ENCODE measurements at places on chromosomes 2 and 18. TPM values are rescaled to one million over a fixed set of nuclear protein-coding genes. Genes with fewer than 3 reads are reported as not detected.

The CCDC68 gene
- polyA plus RNA-seq = not detected

The ATP6V1C2 gene
- not detected for polyA plus RNA-seq

The PHLPP1 gene
- polyA plus RNA-seq = not detected

DNA sequence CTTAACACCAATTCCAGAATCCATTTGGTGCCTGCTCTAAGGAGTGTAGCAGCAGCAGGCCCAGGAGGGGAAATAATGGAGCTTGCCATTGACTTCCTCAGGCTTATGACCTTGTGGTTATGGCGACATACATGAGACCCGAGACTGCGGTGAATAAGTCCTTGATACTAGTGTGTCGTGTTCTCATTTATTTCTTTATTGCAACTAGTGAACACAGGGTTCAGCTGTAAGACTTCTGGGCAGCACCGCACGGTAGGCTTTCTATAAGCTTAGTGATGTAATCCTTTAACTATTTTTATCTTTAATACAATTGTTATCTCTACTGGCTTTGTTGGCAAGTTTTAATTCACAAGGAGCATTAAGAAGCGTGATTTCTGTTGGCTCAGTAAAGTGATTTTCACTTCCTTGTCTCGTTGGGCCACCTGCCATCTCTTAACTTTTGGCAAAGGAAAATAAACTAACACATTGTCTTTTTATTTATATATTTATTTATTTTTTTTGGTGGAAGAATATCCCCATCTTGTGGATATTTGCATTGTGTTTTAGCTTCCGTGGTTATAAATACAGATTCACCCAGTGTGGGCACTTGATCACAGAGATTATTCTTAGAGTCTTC is 139.8 kb downstream of the LTBP1 start:
- no peak overlapping the region for H3K4me3 ChIP-seq
- H3K4me1 ChIP-seq = no peaks in the 10 kb centered on the region
- DNase-seq = no peak
- no peak overlapping the region for H3K27ac ChIP-seq

DNA sequence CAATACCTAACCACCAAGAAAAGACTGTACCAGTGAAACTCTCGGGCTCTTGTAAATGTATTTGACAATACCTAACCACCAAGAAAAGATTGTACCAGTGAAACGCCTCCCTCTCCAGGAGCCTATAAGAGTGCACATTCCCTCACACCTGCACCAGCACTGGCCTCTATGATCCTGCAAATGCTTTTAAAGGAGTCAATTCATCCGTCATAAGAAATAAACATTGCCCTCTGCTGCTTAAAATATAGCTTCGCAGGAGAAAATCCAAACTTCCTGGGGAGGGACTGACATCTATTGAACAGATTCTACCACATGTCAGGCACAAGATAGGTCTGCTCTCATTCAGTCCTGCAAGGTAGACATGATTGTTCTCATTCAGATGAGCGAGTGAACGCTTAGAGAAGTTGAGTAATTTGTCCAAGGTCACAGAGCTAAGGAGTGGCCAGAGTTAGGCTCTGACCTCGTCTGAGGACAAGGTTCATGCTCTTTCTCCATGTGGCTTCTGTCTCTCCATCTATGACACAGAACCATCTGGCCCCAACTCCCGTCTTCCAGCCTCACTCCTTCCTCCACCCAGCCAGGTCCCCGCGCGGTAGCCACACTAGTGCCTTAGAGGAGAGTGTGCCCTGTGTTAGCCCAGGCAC is 38.7 kb downstream of the MCFD2 start:
- no peaks in the 10 kb centered on the region for H3K4me1 ChIP-seq
- no peaks in the 10 kb centered on the region for H3K27me3 ChIP-seq
- H3K36me3 ChIP-seq = no peaks in the 10 kb centered on the region
- no peak overlapping the region for H3K4me3 ChIP-seq
- no peak for DNase-seq

DNA sequence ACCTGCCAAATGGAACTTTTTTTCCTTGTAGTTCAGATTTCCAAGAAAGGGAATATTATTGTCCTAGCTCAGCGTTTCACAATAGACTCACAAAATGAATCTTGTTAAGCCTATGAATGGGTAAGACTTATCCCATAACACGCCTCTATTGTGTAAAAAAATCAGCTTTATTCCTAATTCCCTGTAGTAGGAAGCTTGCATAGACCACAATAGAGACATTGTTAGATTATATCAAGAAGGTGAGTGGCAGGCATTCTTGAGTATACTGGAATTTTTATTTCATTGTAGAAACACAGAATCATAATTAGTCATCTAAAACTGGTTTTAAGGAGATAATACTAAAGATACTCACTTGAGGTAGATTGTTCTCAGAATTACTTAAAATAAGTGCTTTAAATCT is 46.5 kb upstream of the SLC30A6 start:
- no peaks in the 10 kb centered on the region for H3K4me1 ChIP-seq
- H3K36me3 ChIP-seq = peaks cover 12% of the 10 kb centered on the region
- H3K4me3 ChIP-seq = no peak overlapping the region
- no peak overlapping the region for H3K27ac ChIP-seq
- no peaks in the 10 kb centered on the region for H3K27me3 ChIP-seq

DNA sequence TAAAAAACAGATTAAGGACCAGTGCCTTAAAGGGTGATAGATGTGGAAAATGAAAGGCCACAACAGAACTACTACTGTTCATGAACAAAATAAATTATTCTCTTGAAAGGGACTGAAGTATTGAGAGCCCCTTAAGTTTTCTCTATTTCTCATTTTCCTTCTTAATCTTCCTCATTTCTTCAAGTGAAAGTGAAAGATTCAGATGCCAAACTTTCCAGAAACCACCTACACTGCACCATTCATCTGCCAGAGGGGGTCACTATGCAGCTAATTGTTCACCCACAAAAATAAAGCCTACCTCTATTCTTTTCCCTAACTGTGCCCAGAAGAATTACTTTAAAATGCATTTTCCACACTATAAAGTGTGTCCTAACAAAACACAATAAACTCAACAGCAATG is 140.1 kb downstream of the NR4A2 start:
- H3K36me3 ChIP-seq = no peaks in the 10 kb centered on the region
- no peaks in the 10 kb centered on the region for H3K27me3 ChIP-seq
- no peak overlapping the region for H3K27ac ChIP-seq
- H3K4me1 ChIP-seq = no peaks in the 10 kb centered on the region
- no peak for DNase-seq

GRCh38 chr2:144310889-144311608 is 208.9 kb downstream of the ZEB2 start:
- H3K4me1 ChIP-seq = peaks cover 34% of the 10 kb centered on the region
- H3K27ac ChIP-seq = no peak overlapping the region
- H3K27me3 ChIP-seq = no peaks in the 10 kb centered on the region

DNA sequence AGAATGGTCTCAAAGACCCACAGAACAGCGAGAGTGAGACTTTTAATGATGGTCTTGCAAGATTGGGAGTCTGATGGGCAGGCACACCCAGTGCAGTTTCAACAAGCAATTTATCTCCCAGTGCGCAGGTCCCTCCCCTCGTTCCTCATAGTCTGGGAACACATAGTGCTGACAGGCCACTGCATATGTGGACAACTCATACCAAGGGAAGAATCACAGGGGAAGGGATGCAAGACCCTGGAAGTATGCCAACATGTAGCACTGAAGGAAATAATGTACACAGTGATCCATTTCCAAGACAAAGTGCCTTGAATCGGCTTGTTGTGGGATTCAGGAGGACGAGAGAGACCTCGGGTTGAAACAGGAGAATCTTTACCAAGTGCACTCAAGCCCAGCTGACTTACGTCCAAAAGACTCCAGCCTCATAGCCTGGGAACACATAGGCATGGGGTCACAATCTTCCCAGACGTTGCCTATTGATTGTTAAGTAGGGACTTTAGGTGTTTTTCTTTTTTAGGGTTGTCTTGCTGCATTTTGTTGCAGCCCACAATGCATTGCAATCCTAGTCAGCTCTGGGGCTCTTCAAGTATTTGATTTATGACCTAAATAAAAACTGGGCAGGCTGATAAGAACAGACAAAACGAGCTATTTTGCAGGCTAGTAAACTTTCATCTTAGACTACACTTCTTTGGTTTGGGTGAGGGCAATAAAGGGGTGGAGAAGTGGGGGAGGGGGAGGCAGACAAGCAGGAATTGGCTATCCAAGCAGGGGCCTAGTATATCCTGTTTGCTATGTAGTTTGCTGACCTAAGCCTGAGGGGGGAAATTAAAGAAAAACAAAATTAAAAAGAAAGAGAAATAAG is 24.7 kb upstream of the SERPINB5 start:
- DNase-seq = no peak
- H3K27me3 ChIP-seq = no peaks in the 10 kb centered on the region
- H3K36me3 ChIP-seq = no peaks in the 10 kb centered on the region
- H3K27ac ChIP-seq = no peak overlapping the region
- H3K4me1 ChIP-seq = no peaks in the 10 kb centered on the region
- H3K4me3 ChIP-seq = no peak overlapping the region

DNA sequence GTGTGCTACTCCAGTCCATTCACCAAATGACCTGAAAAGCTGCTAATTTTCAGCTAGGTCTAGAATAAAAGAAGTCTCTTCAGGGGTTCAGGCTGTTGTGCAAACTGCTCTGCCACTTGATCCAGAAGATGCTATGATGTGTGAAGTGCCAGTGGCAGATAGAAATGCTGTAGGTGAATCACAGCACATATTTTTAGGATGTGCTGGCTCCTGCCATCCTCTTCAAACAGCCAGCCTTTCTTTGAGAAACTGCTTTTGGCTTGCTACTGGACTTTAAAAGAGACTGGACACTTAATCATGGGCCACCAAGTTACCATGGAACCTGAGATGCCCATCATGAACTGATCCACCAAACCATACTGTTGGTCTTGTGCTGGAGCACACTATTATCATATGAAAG is 322.1 kb downstream of the EN1 start:
- H3K4me1 ChIP-seq = no peaks in the 10 kb centered on the region
- H3K36me3 ChIP-seq = no peaks in the 10 kb centered on the region
- peaks cover 3% of the 10 kb centered on the region for H3K27me3 ChIP-seq
- H3K27ac ChIP-seq = no peak overlapping the region

DNA sequence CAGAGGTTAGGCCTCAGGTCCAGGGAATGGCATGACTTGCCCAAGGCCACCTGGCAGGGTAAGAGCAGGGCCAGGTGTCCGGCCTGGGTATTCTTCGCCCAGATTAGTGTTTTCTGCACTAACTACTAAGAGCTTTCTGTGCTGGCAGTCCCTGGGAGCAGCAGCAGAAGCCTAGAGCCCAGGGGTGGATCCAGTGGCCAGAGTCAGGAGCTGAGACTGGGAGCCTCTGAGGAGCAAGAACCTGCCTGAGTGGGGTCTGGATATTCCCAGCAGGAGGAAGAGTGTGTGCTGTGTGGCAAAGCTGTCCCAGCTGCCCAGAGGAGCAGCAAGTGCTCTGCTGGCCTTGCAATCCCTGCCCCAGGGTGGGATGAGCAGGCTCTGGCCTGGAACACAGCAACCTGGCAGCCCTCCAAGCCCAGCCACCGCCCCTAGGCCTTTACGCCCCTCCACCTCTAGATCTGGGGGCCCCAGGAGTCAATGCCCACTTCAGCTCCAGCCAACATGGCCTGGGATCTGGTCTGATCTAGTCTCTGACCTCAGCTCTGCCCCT is 30.7 kb upstream of the GPAT2 start:
- no peak for DNase-seq
- H3K27me3 ChIP-seq = peaks cover 2% of the 10 kb centered on the region
- H3K27ac ChIP-seq = no peak overlapping the region
- H3K36me3 ChIP-seq = no peaks in the 10 kb centered on the region

GRCh38 chr2:3470166-3470651 is 49.1 kb downstream of the ADI1 start:
- H3K36me3 ChIP-seq = peaks cover 10% of the 10 kb centered on the region
- no peaks in the 10 kb centered on the region for H3K4me1 ChIP-seq
- no peak overlapping the region for H3K27ac ChIP-seq
- no peak overlapping the region for H3K4me3 ChIP-seq
- H3K27me3 ChIP-seq = peaks cover 2% of the 10 kb centered on the region
- no peak for DNase-seq

- no peak overlapping the region for H3K4me3 ChIP-seq
- H3K36me3 ChIP-seq = no peaks in the 10 kb centered on the region
- no peak for DNase-seq
- H3K4me1 ChIP-seq = peaks cover 1% of the 10 kb centered on the region
- H3K27me3 ChIP-seq = peaks cover 3% of the 10 kb centered on the region
Measured at GRCh38 chr2:102848366-102848839, 86.6 kb downstream of the TMEM182 start.

DNA sequence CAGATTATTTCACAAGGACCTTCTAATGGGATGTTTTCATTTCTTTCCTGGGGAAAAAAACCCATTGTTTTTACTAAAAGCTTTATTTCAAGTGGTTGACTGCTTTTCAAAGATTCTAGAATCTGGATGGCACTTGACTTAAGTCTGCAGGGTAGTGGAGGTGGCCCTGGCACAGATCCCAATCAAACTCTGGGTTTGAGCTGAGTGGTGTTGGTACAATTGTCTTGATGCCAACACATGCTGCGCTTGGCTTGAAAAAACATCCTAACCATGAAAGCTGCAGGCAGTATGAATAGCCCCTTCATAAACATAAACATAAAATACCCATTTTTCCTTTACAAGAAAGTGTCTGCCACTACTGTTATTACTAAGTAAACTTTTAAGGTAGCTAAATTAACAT is 3.6 kb downstream of the PAPOLG start:
- peaks cover 33% of the 10 kb centered on the region for H3K4me1 ChIP-seq
- no peak for DNase-seq
- no peak overlapping the region for H3K4me3 ChIP-seq
- no peak overlapping the region for H3K27ac ChIP-seq
- peaks cover 12% of the 10 kb centered on the region for H3K36me3 ChIP-seq

GRCh38 chr2:99255491-99256318 is at the start of gene LYG2:
LYG2 (minus strand) TSS chr2:99255666; CDS start chr2:99254260, 1,406 bp downstream.
- no peaks in the 10 kb centered on the region for H3K27me3 ChIP-seq
- no peak for DNase-seq
- H3K4me3 ChIP-seq = no peak within 1 kb of the TSS
- H3K36me3 ChIP-seq = no peaks in the 10 kb centered on the region

DNA sequence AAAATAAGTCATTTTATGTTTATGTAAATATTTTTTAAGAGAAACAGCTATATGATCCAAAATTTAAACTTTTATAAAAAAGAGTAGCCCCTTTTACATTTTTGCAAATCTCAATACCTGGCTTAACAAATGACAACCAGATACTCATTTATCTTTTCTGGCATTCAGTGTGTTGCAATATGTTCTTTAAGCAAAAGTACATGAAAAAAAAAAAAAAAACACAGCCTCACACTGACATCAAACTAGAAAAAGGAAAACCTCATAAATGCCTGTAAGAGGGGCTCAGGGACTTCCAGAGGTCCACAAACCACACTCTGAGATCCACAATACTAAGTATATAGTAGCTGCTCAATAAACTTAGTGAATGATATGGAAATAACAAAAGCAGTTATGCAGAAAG is 21.9 kb downstream of the PPP4R3B start:
- no peaks in the 10 kb centered on the region for H3K27me3 ChIP-seq
- peaks cover 22% of the 10 kb centered on the region for H3K36me3 ChIP-seq
- peaks cover 26% of the 10 kb centered on the region for H3K4me1 ChIP-seq

- H3K27ac ChIP-seq = peak overlapping the region; percentile 31
- H3K4me3 ChIP-seq = no peak overlapping the region
- no peak for DNase-seq
Measured at GRCh38 chr2:36322108-36322507, 33.5 kb upstream of the CRIM1 start.

DNA sequence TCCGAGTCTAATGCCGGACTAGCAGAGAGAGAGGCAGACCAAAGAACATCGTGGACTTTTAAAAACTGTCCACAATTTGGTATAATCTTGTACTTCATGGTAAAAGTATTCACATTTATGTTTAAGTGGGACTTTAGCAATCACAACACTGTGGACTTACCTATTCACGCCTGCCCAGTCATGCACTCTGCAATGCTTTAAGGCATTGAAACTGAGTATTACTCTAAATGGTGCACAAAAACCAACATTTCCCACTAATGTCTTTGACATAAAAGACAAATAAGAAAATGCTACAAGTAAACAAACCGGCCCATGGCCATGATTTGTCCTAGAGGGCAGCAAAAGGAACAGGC is 91.3 kb downstream of the ACVR1 start:
- DNase-seq = no peak
- H3K27me3 ChIP-seq = no peaks in the 10 kb centered on the region
- H3K4me3 ChIP-seq = no peak overlapping the region
- H3K27ac ChIP-seq = no peak overlapping the region
